CD4-positive, alpha-beta memory T cell (primary cell): ENCODE measurements at places on chromosomes 2 and 18. TPM values are rescaled to one million over a fixed set of nuclear protein-coding genes. Genes with fewer than 3 reads are reported as not detected.

DNA sequence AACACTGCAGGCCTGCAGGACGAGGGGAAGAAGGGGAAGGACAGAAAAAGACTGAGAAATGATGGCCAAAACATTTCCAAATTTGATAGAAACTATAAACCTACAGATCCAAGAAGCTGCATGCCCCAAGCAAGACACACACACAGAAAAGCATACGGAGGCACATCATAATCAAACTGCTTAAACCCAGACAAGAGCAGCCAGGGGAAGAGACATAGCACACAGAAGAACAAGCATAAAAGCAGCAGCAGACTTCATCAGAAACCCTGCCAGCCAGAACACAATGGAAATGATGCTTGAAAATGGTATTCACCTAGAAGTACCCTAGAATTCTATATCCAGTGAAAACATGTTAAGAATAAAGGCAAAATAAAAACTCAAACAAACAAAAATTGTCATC, 57.2 kb upstream of the RNU4ATAC start:
- no peaks in the 10 kb centered on the region for H3K27me3 ChIP-seq
- H3K27ac ChIP-seq, result no peak overlapping the region
- no peak overlapping the region for H3K4me3 ChIP-seq

Gene SCN3A
- not detected for total RNA-seq

DNA sequence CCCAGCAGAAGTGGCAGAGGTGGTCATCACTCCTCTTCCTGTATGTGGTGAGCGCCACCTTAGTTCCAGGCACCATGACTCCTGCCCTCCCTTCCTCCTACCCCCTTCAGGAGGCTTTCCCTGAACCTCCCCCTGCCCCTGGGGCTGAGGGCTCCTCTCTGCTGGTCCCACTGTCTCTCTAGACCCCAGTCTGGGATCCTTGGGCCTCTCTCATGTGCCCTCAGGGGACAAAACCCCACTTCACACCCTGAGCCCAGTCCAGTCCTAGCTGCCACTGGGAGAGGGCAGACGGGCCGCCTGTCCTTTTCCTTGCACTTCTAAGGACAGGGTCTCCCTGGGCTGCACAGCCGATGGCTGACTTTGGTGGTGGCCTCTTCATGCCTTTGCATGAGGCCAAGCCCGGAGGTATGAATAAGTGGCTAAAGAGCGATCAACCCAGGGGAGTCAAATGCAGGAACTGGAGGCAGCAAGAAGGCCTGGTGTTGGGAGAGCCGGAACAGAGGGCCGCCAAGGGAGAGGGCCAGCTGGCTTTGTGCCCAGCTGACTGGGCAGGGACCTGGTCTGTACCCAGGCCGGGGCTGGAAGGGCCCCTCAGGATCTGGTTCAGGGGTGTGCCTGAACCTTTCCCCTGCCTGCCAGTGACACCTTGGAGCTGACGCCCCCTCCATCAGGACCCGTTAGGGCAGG, 29.5 kb downstream of the GLI2 start:
- H3K36me3 ChIP-seq, result no peaks in the 10 kb centered on the region
- H3K27me3 ChIP-seq, result no peaks in the 10 kb centered on the region
- H3K4me1 ChIP-seq, result no peaks in the 10 kb centered on the region
- DNase-seq, result no peak

GRCh38 chr18:44325903-44326635, 354.6 kb upstream of the SETBP1 start:
- H3K4me3 ChIP-seq, result no peak overlapping the region
- no peaks in the 10 kb centered on the region for H3K27me3 ChIP-seq
- no peak overlapping the region for H3K27ac ChIP-seq
- DNase-seq, result no peak

- peak overlapping the region; percentile 82 for H3K27ac ChIP-seq
- H3K4me1 ChIP-seq, result peaks cover 47% of the 10 kb centered on the region
- H3K27me3 ChIP-seq, result no peaks in the 10 kb centered on the region
- H3K4me3 ChIP-seq, result no peak overlapping the region
Measured at GRCh38 chr18:48813833-48814489, 136.8 kb downstream of the SMAD7 start.

Gene PREB
- total RNA-seq, result 65.3 TPM

GRCh38 chr2:241903121-241904010, 33.8 kb downstream of the RTP5 start:
- H3K27ac ChIP-seq, result no peak overlapping the region
- no peak for DNase-seq
- H3K27me3 ChIP-seq, result no peaks in the 10 kb centered on the region
- H3K4me3 ChIP-seq, result no peak overlapping the region

Gene SLC11A1
- 1.3 TPM for total RNA-seq

Gene SNORC
- 1.4 TPM for total RNA-seq

Gene IGFBP5
- not detected for total RNA-seq

Gene PROM2
- total RNA-seq, result 1.1 TPM

DNA sequence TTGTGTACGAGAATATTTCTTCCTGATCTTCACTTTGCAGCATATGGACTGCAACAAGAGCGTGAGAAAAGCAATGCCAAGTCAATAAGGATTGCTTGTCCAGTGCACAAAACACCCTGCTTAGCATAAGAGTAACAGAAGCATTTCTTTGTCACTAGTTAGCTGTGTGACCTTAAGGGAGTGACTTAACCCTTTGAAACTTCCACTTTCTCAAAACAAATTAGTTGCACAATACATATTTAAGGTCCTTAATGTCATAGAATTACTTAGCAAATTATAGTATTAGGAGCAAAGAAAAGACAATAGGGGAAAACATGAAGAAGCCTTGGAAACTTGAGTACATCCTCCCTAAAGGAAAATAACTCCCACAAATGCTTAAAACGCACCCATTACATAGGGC, 230.1 kb downstream of the RNF152 start:
- no peaks in the 10 kb centered on the region for H3K27me3 ChIP-seq
- H3K36me3 ChIP-seq, result no peaks in the 10 kb centered on the region
- H3K4me3 ChIP-seq, result no peak overlapping the region
- H3K27ac ChIP-seq, result no peak overlapping the region

DNA sequence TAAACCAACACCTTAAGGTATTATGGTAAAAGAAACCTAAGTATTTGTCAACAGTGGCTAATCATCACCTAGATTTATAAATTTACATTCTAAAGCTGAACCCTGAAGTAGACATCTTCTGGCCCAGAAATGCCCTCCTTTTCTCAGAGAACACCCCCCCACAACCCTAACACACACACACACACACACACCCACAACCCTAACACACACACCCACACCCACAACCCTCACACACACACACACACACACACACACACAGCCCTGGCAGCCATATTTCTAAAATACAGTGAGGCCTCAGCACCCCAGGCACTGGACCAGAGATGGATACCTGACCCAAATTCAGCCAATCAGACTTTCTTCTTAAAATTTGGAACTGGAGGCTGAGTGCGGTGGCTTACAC, 14.3 kb downstream of the SRBD1 start:
- peaks cover 19% of the 10 kb centered on the region for H3K36me3 ChIP-seq
- H3K4me1 ChIP-seq, result no peaks in the 10 kb centered on the region
- H3K27ac ChIP-seq, result no peak overlapping the region
- H3K4me3 ChIP-seq, result no peak overlapping the region
- no peak for DNase-seq

Gene SNRNP27
- 44.6 TPM for total RNA-seq

DNA sequence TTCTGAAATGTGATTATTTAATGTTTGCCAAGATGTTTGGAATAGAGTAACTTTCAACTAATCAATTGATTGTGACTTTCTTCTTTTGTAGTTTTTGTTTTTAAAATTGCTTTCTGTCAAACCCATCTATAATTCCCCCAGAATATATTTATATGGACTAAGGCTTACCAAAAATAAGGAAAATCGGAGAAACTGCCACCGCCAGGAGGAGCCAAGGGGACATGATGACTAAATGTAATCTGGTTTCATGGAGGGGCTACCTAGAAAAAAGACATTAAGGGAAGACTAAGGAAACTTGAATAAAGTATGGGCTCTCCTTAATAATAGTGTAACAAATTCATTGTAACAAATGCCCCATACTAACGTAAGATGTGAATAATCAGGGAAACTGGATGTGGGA, 19.5 kb downstream of the BOLA3 start:
- H3K27me3 ChIP-seq, result no peaks in the 10 kb centered on the region
- no peak for DNase-seq
- H3K27ac ChIP-seq, result no peak overlapping the region

Gene ALPI
- not detected for total RNA-seq

DNA sequence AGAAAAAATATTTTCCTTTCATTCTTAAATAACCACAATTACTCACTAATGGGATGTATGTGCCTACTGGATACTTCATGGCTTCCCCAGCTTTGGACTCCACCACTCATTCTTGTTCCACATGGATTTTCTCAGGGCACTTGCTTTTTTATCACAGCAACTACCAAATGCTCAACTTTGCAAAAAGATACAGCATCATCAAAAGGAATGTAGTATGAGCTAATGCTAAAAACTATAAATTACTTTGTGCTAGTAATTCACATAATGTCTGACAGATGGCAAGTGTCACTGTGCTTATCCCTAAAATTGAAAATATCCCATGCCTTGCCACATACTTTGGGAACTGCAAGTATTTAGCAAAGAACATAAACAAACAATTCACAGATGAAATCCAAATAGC, 130.4 kb upstream of the ZFP36L2 start:
- no peaks in the 10 kb centered on the region for H3K27me3 ChIP-seq
- H3K27ac ChIP-seq, result no peak overlapping the region
- H3K4me3 ChIP-seq, result no peak overlapping the region
- no peaks in the 10 kb centered on the region for H3K36me3 ChIP-seq
- no peak for DNase-seq
- no peaks in the 10 kb centered on the region for H3K4me1 ChIP-seq

DNA sequence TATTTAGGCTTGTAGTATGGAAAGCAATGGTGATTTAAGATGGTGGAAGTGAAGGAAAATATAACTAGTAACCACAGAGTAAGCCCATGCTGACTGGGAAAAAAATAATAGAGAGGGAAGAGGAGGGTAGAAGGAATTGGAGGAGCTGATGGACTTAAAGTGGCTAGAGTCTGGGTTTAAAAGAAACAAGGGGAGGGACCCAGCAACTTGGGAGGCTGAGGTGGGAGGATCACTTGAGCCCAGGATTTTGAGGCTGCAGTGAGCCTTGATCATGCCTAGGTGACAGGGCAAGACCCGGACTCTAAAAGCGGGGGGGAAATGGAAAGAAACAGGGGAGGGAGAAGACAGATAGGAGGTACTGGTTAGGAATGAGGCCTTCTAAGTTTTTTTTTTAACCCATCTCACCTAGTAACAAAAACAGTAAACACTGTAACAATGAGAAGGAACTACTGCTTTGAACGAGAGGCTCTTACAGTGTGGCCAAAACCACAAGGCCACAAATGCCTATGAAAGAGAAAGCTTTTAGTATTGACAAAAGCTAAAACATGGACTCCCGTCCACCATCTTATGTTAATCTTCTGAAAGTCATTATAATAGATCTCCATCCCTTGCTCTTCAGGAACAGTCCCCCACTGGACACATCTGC, 26.6 kb downstream of the METTL8 start:
- H3K27ac ChIP-seq, result no peak overlapping the region
- no peaks in the 10 kb centered on the region for H3K36me3 ChIP-seq
- no peaks in the 10 kb centered on the region for H3K27me3 ChIP-seq
- H3K4me3 ChIP-seq, result no peak overlapping the region

Gene PLB1
- 0.38 TPM for total RNA-seq

DNA sequence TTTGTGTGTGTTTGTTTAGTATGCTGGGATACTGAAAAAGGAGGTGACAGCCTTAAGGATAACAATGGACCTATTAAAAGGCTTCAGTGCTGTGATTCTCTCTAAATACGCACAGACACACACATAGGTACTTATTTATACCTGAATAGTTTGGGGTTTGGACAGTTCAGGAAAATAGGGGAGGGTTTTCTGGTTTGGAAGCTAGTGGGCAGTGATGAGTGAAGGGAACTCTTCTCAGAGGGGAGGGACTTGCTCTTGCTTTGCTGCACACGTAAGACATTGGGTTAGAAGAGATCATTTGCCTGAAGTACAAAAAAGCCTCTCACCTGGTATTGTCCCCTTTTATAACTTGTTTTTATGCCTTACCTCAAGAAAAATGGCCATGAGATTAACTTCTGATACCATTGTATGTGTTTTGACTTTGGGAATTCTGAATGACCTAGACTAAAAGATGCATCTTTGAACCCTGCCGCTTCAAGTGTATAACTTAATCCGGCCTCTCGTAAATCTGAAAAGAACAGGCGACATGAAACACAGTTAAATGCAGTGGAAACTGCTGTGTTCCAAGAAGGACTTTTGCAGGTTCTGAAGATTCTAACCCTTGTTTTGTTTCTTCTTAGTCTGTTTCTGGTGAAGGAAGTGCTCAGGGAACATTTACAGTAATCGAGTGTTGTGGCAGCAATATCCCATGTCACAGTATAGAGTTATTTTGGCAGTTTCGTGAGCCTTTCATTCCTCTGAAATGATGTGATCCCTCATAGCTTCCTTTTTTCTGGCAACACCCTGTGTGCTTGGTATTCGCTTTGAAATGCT, 2.5 kb downstream of the CRIM1 start:
- H3K4me3 ChIP-seq, result peak overlapping the region; percentile 24
- H3K36me3 ChIP-seq, result no peaks in the 10 kb centered on the region
- no peak overlapping the region for H3K27ac ChIP-seq
- DNase-seq, result no peak
- H3K27me3 ChIP-seq, result peaks cover 5% of the 10 kb centered on the region

DNA sequence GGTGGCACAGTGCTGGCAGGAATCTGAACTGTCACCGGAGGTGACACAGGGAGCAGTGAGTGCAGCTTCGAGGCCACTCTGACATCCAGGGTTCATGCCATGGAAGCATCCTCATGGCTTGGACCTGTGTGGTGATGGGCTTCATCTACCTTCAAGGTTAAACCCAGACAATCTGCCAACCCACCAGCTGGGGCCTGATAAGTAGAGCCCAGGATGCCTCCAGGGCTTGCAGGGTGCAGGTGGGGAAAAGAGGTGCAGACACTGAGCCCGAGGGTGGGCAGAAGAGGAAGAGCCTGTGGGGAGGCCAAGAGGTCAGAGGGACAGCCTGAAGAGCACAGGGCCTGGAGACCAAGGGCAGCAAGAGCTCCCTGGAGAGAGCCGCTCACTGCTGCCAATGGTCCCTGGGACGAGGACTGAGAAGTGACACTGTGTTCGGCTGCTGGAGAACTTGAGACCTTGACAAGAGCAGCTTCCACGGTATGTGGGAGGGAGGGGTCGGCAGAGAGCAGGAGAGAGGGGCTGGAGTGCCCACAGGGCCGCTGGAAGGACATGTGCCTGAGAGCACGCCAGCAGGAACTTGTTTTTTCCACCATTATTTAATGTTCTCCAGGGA, 8.1 kb upstream of the HES6 start:
- no peaks in the 10 kb centered on the region for H3K4me1 ChIP-seq
- no peak overlapping the region for H3K4me3 ChIP-seq
- DNase-seq, result no peak

Gene DNAJC5G
- not detected for total RNA-seq
